ENCODE measurements at places on chromosomes 2 and 18.

DNA sequence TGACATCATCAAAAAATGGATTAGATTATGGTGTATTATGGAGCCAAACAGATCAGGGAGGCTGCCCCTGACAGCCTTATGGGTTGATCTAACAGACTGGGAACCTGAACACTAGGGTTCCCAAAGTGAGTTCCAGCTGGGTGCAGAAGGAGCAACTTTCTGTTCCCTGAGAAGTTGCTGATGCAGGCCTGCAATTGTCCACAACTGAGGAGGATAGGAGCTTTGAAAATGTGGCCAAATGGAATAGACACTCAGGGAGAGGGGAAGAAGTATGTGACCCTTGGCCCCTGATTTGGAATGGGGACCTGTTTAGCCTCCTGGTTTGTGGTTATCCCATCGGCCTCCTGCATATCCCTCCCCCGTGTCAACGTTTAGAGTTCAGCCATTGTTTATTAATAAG is 262.2 kb upstream of the SKOR2 start:
- no peak for DNase-seq

DNA sequence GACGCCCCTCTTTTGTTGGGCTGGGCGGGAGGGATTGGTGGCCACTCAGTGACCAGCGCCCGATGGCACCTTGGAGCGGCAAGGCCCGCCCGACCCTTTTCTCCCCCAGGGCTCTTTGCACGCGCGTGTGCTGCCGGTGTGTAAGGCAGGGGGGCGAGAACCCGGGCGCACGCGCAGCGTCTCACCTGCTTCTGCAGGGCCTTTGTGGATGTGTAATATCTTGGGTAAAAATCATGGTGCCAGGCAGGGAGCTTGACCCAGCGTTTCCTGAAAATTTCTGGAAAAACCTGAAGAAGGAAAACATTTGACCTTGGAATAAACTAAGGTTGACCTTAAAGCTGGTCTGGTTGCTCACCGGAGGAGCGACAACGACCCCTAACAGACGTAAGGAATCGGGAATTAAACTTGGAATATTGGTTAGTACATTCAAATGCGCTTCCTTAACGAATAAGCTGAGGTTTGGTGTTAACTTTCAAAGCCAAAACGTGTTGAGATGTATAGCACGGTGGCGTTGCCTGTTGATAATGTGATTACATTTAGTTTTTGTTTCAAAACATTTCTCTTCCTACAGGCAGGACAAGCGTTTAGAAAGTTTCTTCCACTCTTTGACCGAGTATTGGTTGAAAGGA is 438 bp downstream of the HSPE1 start:
- no peak for DNase-seq

DNA sequence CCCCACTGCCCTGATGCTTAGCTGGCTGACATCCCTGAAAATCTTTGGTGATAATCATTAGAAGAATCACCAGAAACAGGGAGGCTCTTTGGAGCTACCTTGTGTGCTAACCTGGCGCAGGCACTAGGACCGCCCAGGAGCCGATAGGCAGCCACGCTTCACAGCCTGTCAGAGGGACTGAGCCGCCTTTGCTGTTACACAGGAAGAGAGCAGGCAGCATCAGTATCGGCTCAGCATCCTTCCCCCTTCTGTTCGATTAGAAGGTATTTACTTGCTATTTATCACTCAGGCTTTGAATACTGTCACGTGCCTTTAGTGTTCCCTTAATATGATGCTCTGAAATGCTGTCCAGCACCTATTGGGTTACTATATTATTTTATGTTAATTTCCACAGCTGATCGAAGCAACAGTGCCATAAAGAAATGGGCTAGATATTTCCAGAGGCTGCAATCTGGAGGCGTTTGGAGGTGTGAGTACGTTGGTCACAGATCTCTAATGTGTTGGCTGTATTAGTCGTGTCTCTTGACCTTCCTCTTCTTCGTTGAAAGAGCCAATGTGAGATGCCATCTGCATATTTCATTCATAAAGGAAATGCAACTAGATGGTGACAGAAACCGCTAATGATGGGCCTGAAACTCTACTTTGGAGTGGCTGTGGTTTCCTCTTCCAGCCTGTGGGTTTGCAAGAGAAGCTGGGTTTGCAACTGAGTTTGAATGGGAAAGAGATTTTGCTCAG is 110.4 kb upstream of the RAB27B start:
- DNase-seq, result no peak

DNA sequence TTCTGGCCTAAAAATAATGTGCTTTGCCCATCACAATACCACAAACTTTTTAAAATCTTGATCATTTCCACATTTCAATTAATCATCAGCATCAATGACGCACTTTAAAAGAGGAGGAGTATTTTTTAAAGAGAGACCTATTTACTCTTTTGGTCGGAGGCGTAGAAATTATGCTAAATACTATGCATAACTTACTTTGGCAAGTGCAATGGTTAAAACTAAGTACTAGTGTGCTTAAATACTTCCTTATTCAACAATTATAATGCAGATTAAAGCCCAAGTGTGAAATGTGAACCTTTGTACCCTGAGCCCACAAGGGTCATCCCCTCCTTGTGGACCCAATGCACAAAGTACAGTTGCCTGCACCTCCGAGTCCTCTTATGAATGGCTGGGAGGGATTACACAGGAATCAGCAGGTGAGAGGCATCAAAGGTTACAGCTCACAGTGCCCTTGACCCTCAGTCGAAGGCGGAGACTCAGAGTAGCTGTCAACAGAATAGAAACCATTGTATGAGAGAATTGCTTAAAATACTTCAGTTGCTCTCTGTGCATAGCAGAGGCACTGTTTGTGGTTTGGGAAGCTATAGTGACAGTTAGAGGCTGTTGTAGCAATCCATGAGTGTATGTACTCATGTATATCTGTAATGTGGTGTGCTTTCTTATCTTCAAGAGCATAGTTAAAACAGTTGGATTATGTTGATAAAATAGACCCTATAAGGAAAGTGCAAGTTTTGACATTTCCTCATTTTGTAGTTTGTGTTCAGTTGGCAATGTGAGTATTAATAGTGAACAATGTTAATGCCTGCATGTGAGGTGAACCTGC is 151.7 kb upstream of the ITGA4 start:
- no peak for DNase-seq

GRCh38 chr2:43948370-43948769 is 47.4 kb downstream of the LRPPRC start:
- DNase-seq, result no peak

GRCh38 chr2:37544591-37545031 is 126.8 kb downstream of the CDC42EP3 start:
- no peak for DNase-seq

GRCh38 chr18:59954241-59954640 is 54.4 kb downstream of the PMAIP1 start:
- DNase-seq, result no peak

DNA sequence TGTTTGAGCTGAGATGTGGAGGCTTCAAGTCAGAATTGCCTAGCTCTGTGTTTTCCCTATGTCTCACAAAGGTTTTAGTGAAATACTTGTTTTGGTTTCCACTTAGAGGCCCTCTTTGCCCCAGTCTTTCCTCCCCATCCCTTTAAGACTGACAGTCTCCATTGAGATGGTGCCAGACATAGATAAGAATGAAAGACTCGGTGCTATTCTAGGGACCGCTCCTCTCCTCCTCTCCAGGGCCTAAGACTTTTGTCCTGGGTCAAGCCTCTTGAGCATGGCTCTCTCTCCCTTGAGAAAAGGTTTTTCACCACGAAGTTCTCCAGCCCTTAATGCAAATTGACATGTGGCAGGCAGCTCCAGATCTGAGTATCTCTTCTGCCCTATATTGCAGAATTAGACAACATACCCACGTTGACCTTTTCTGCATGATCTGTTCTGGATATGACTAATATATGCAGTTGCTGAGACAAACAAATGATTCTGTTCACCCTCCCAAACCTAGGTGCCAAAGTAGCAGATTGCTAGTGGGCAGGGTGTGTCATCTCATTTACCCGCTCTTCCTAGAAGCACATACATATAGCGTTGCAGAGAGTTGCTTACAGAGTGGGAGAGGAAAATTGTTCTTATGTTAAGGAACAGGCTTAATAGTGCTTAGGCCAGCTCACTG is 47.5 kb upstream of the ACSL3 start:
- no peak for DNase-seq

- no peak for DNase-seq
Measured at GRCh38 chr2:134271758-134272157, 17.9 kb downstream of the MGAT5 start.

- DNase-seq, result no peak
Measured at GRCh38 chr18:79389689-79390088, 6.0 kb upstream of the NFATC1 start.

DNA sequence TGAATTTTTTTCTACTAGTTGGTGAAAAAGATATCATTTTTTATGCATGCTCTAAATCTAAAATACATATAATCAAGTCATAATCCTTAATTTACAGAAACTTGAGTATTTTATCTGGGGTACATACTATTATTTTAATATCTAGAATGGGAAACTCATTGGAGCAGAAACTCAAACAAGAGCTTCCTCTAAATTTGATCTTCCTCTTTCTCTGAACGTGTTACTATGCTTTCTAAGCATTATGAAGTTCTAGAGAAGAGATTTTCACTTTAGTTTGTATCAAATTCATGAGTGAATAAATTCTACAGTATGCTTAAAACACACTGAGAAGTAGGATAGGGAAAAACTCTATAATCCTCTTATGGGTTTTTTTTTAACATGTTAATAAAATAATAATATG is 20.6 kb upstream of the SLC38A11 start:
- no peak for DNase-seq

GRCh38 chr2:177281400-177282180 is 17.1 kb upstream of the NFE2L2 start:
- no peak for DNase-seq

DNA sequence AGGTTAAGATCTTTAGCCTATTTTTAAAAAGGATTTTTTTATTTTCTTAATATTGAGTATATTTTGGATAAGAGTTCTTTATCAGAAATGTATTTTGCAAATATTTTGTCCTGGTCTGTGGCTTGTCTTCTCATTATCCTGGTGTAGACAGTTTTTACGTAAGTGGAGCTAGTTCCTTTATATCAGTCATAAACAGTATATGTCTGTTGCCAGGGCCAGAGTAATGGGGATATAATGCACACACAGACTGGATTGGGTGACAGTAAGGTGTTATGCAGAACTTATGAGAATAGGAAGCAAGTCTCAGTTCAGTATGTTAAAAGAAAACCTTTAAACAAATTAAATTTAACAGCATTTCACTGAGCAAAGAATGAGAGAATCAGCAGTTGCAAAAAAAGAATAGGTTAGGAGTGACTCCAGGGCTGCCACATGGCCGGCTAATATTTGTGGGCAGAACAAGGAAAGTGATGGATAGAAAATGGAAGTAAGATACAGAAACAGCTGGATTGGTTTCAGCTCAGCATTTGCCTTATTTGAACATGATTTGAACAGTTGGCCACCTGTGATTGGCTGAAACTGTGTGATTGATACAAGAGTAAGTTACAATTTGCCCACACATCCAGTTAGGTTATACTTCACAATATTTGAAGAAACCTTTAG is 61.1 kb upstream of the ZNG1B start:
- no peak for DNase-seq

DNA sequence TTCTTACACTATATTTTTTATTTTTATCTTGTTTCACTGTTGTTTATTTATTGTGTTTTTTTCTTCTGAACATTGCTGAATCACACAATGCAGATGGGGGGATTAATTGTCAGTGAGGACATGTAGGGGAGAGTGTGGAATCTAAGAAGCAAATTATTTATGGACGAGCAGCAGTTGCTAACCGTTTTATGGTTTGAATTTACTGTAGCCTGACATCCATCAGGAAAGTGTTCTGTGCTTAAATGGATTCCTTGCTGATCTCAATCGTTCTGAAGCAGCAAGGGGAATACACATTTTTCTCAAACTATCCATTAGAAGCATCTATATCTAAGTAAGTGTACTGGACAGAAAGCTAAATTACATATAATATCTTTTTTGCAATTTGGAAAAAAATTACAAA is 119.5 kb downstream of the CD8B2 start:
- no peak for DNase-seq

DNA sequence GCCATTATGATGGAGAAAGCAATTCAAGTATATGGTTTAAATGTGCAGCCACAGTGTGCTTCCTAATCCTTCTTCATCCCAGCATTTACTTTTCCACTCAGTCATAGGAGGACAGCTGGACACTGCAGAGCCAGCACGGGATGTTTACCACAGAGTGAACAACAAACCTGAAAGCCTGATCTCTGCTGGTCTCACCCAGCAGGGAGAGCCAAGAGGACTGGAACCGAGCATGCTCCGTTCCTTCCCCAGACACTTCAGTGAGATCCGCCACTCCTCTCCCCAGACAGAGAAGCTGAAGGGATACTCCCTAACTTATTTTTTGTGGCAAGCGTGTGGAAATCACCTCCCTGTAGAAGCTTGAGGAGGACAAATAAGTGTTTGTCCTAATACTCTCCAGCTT is 23.2 kb upstream of the GORASP2 start:
- no peak for DNase-seq

DNA sequence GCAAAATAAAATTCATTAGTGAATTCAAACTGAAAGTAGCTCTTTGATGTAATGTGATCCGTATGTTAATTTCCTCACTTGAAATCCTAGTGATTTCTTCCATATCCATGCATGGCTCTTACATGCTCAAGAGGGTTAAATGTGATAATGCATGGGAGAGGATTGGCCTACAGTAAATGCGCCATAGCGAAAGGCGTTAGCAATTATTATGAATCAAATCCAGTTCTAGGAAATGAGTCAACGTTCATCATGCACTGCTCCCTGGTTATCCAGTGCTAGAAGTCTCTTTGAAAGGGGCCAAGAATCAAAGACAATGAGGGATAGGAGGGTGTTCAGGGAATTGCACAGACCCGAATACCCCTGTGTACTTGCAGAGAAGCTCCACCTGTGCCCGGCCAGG is 101.4 kb upstream of the RASGRP3 start:
- no peak for DNase-seq

DNA sequence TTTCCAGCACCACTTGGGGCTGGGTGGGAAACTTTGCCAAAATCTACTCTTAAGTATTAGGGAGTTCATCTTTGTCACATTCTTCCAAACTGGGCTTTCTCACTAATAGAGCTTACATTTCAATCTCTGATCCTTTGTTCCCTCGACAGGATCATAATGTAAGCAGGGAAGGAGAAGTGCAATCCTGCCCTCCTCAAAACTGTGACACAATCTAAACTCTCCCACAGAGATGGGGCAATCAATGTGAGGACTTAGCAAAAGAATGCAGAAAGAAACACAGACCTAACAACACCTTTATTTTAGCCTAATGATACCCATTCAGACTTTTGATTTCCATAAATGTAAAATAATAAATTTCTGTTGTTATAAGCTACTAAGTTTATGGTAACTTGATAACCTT is 40.8 kb downstream of the DSEL start:
- no peak for DNase-seq

DNA sequence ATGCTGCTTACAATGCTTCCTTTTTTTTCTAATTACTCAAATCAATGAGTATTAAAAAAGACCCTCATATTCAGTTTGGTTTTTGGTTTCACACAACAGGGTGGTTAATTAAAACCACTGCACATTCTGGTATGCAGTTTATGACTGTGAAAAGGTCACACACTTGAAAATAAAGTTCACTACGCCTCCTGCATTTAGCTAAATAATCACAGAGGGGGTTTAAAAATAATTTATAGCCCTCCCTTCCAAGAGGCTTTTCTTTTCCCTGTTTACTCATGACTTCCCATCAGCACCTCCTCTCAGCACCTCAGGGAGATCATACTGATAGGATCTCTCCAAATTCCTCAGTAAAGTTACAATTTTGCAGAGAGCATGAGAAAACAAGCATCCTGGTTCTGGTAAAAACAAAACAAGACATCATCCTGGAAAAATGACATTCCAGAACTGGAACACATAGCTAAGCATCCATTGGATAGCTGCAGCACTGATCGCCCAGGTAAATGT is 129.5 kb upstream of the TMEM200C start:
- no peak for DNase-seq

- no peak for DNase-seq
Measured at GRCh38 chr2:59622599-59623308, 930.7 kb downstream of the BCL11A start.
